ENCODE measurements at places on chromosomes 1 and 21. TPM values are rescaled to one million over a fixed set of nuclear protein-coding genes. Genes with fewer than 3 reads are reported as not detected.

The ROR1 gene
- 1.4 TPM for total RNA-seq

The GRIK1 gene
- total RNA-seq = not detected

The REG4 gene
- total RNA-seq = not detected

The TAF5L gene
- total RNA-seq = 26.9 TPM

The CFAP141 gene
- not detected for total RNA-seq

The HEATR1 gene
- total RNA-seq = 15.1 TPM

The PLA2G2D gene
- total RNA-seq = not detected

- DNase-seq = no peak
Measured at GRCh38 chr1:78577257-78578100, 42.8 kb upstream of the IFI44L start.

GRCh38 chr1:243620096-243620495, 229.9 kb downstream of the AKT3 start:
- no peak for DNase-seq

- no peak for DNase-seq
Measured at GRCh38 chr1:84434801-84435549, 36.7 kb downstream of the DNASE2B start.

GRCh38 chr1:6418668-6419396, 887 bp downstream of the HES2 start:
- DNase-seq = no peak

DNA sequence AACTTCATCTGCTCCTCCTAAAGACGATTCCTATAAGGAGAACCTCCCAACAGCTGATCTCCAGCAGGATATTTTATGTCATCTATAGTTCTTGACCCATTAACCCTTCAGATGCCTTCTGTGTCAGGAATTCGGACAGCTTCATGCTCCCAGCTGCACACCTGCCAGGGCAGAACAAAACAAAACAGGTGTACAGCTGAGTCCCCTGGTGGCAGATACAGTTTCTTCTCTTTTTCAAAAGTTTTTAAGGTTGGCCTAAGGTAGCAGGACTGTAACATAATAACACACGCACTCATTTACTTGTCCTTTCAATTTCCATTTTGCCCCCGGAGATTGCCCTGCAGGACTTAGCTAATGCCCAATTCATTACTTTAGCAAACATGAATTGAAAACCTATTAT, 218.3 kb downstream of the S1PR1 start:
- DNase-seq = no peak

DNA sequence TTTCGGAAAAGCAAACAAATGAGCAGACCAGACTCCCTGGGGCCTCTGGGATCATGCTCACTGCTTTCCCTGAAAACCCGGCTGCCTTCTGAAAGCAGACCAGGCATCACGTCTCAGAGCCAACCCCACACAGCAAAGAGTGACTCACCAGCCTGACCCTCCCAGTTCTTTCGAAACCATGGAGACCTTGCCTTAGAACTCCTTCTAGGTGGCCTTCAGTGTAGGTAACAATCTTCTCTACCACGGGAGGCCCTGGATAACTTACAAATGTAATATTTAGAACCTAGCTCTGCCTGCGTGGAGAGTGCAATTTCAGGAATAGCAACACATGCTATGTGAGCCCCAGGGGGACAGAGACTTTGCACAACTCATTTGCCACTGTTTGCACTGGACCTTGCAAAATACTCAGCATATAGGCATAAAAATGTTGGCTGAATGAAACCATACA, 105.2 kb downstream of the SUSD4 start:
- DNase-seq = peak; percentile 66

DNA sequence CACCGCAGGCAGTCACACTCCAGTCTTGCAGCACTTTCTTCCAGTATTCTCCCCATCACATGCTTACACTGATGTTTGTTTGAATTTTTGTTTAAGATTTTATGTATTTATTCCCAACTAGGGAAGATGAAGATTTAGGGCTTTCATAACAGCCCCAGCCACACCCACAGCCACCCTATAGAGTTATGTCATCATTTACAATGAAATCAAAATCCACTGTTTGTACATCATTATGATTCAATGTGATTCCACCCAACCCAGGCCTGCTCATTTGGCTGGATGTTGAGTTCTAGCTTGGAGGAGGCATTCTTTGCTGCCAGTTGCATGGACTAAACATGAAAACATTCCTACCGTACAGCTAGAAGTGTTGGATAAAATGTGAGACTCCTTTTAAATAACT, 35.8 kb downstream of the RIPK4 start:
- DNase-seq = no peak

DNA sequence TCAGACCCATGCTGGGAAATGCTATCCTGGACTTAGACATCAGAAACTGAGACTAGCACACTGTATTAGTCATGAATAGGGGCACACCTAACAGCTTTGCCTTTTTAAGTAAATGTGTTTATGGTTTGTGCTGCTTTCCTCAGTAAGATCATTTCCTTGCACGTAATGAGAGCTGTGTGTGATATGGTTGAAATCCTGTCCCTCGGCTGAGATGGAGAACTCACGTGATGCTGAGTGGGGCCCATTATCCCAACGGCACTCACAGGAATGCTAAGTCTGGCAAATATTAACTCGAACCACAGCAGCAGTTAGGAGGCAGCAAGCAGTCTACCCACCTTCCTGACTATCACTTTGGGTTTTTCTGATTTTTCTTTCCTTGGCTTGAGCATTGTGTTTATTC, 38.2 kb downstream of the BCL9 start:
- no peak for DNase-seq

DNA sequence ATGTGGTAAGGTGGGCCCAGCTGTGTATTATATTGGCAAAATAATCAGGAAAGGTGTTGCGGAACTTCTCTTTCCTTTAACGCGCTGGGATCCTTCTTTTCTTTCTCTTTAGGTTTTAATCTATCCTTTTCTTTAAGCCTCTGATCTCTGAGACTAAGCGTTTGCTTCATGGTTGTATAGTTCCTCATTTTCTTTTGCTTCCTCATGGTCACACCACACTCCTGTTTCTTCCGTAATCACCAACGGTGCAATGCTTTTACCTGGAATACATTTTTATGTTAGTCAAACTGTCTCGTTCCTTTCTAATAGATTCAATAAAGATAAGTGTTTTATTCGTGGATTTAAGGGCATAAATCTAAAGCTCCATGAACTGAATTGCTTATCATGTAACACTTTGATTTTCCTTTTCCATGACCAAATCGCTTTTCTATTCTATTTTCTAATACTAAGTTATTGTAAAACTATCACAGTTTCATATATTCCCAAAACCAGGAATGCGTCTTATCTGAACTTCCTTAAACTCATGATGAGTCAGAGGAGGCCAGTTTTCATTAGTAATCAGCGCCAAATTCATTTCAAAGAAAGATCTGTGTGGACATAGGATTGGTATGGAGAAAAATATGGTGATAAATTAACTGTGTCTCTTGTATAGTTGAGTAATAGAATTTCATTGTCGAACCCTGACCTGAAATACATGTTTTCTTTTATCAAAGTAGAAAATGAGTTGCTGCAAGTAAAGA, 12.2 kb downstream of the SDCCAG8 start:
- DNase-seq = no peak

GRCh38 chr1:170284951-170285350, 139.2 kb downstream of the NTMT2 start:
- DNase-seq = no peak

DNA sequence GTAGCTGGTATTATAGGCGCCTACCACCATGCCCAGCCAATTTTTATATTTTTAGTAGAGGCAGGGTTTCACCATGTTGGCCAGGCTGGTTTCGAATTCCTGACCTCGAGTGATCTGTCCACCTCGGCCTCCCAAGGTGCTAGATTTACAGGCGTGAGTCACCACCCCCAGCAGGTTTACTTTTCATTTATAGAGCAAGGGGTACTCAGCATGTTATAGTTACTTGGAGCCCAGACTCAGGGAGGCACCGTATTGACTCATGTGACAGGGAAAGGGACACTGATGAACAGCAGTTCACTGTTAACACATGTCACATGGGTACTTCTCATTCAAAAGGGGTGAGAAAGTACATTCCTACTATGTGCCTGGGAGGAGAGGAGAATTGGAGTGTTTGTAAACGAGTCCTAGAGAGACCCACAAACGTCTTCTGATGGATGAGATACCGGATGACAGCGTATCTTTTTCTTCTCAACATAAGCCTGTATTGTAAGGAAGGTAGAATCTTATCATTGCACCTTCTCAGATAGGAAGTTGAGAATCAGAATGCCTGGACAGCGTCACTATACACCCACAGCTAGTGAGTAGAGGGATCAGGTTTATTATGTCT, 510.0 kb downstream of the USP25 start:
- no peak for DNase-seq

GRCh38 chr1:181160322-181160721, 71.8 kb downstream of the IER5 start:
- DNase-seq = no peak

- DNase-seq = peak; percentile 14
Measured at GRCh38 chr1:17759114-17759513, 4.0 kb downstream of the ACTL8 start.

- peak; percentile 21 for DNase-seq
Measured at GRCh38 chr1:228236744-228237143, 28.9 kb downstream of the OBSCN start.

DNA sequence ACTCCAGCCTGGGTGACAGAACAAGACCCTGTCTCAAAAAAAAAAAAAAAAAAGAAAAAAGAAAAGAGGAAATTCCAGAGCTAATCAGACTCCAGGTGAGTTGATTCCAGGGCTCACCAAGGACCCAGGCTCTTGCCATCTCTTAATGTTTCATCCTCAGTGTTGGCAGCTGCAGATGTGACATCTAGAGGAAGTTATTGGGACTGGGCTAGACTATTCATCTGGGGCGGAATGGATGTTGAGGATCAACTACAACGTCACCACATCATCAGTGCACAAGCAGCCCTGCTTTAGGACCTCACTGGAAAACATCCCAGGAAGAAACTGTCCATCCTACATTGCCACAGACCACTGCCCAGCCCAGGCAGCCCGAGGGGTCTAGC, 28.6 kb upstream of the PARP1 start:
- DNase-seq = no peak

- no peak for DNase-seq
Measured at GRCh38 chr1:207837673-207838072, 73.3 kb downstream of the CD34 start.

- DNase-seq = no peak
Measured at GRCh38 chr1:18662286-18662639, 31.6 kb downstream of the PAX7 start.

DNA sequence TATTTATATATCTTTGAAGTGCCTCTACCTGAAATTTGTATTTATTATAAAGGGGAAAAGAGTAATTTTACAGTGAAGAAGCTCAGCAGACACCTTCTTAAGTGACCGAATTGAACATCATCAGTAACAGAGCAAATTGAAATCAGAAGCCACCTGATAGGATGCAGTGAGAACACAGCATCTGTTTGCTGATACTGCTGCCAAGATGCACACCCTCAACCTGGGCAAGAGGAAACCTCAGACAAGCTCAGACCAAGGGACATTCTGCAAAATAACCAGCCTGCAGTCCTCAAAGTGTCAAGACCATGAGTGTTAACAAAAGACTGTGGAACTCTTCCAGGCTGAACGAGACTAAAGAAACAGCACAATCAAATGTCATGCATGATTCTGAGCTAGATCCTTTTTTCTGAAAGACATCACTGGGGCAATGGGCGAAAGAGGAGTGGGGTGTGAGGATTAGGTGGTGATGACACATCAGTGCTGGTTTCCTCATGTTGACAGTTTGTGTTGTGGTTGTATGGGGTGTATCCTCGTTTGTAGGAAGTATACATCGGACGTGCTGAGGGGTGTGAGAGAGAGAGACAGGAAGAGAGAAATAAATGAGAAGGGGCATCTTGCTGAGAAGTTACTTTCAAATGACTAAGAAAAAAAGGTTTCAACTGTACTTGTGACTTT, 103.7 kb downstream of the ABCA4 start:
- DNase-seq = no peak

- no peak for DNase-seq
Measured at GRCh38 chr1:233782937-233783586, 121.4 kb upstream of the SLC35F3 start.

Measured in MG63 (cell line).